GM03348 (cell line): ENCODE measurements at places on chromosomes 1 and 21.

DNA sequence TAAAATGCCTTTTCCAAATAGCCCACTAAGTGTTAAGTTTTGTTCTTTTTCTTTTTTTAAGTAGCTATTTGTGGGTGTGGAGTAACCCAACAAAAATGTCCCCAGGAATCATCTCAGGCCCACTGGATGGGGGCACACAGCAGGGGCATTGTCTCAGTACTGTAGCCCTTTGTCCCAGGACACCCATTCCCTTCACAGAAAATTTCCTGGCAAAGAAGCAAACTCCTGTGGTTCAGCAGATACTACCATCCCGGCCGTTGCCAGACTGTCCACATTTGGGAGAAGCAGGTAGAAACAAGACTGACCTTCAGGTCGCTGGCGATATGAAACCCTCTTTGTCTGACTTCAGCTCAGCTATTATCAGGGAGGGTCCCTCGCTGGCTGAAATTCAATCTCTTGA, 23.7 kb upstream of the SRRM1 start:
- no peak for DNase-seq

- no peak for DNase-seq
These were observed 23.1 kb upstream of the DNASE2B start for GRCh38 chr1:84374991-84375696.

DNA sequence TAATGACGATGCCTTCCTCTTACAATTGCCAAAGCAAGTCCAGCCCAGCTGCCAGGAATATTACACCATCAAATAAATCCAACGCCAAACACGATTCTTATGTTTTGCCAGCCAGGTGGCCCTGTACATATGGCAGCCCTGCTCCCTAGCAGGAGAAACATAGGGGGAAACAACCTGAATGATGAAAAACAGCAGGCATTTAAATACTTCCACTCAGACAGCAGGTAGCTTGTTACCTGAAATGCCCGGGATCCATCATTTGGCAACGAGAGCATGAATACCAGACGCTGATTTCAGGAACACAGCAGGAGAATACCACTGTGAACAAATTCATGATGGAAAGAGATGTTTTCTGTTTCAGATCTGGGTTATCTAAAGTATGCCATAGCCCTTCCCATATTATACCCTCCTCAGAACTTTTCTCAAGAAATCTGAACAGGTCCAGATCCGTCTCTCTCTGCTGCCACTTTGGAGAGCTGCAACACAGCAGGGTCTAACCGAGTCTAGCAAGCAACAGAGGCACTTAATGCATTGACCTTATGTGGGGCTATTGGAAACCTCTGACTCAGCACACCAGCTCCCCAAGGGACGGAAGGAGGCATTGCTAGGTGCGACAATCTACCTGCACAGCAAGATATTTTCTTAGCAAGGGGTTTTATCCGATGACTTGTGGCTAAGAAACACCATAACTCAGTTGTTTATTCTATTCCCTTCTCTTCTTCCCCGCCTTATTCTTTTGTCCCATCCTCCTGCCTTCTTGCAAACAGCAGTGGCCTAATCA, 166.3 kb downstream of the BARHL2 start:
- DNase-seq: no peak

DNA sequence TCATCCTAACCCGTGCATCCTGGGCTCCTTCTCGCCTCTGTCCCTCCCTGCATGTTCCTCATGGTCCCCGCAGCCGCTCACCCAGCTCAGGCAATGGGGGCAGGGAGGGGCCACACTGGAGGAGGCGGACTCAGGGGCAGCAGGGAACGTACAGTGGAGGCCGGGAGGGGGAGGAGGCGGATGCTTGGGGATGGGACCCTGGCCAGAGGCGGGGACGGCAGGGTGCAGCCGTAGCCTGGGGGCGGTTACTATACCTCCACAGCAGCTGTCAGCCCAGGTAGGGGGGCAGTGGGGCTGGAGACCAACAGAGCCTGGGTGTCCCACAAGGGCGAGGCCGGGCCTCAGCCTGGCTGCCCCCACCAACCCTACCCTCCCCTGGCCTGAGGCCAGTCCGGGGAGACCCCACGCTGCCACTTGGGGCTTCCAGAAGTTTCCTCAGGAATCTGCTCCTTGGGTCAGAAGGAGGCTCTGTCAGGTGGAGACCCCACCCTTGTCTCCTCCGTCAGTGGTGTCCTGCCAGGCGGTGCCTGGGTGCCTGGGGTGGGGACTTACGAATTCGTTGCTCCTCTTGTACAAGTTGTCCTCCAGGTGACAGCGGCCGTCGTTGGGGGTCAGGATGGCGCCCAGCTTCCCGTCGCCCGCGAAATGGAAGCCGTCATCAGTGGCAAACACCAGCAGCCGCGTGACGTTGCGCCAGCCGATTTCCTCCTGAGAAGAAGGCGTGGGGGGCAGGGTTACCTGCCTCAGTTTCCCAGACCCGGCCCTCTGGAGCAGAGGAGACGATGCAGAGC, 20.7 kb downstream of the ITGB2 start:
- no peak for DNase-seq

DNA sequence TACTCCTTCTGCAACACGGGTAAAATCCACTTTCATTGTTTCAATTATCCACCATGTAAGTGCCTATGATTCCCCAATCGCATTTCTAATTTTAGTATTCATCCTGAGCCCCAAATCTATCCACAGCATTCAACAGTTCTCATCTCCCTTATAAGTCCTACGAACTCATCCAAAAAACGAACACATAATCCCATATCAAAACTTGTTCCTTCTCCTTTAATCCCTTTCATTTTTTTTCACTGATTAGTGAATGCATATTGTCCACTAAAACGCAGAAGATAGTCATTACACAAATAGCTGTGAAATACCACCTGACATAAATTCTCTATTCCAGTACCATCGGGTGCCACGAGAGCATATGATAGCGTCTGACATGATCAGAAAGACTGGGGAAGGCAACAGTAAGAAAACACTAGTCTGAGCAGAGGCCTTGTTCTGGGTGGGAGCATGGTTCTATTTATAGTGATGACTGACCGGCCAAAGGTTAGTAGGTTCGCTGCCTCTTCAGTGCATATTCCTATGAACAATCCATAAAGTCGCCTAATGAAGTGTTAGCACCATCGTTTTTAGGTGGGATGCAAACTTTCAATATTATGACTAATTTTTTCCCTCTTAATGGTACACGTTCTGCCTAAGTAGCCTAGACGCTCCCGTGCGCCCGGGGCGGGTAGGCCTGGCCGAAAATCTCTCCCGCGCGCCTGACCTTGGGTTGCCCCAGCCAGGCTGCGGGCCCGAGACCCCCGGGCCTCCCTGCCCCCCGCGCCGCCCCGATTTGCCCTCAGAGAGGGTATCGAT, 648 bp downstream of the ATP5PF start:
- peak; percentile 39 for DNase-seq

GRCh38 chr1:185850366-185850765, 116.2 kb downstream of the HMCN1 start:
- DNase-seq: peak; percentile 45

GRCh38 chr1:64686828-64687724, 57.8 kb upstream of the RAVER2 start:
- DNase-seq: peak; percentile 79

DNA sequence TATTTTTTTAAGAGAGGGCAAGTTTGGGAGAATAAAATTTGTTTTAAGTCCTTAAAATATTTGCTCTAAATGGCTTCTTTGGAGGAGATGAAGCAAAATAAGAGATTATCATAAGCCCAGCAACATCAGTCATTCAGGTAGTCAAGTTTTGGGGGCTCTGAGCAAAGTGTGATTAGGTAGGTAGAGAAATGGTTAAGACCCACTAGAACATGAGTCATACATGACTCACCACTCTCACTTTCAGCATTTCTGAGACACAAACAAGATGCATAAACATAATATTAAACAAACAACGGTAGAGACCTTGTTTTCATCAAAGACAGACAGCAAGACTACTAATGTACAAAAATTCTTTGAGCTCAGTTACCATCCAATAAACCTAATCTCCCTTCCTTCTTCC, 272.2 kb downstream of the LMO4 start:
- DNase-seq: no peak
